ENCODE measurements at places on chromosomes 6 and 20.

GRCh38 chr6:168888102-168888501 is 365.5 kb downstream of the THBS2 start:
- DNase-seq: no peak

DNA sequence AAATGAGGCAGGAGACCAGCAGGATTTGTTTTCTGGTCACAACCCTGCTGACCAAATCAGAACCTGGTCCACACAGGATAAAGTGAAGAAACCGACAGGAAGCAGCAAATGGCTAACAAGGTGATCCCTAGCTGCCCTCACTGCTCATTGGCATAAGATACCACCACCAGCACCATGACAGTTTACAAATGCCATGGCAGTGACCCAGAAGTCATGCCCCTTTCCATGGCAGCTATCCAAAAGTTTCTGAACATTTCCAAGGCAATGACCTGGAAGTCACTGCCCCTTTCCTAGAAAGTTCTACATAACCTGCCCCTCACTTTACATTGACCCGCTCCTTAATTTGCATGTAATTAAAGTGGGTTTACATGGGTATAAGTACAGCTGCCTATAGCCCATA is 185.2 kb downstream of the QKI start:
- no peak for DNase-seq

GRCh38 chr6:169979873-169980432 is 228.5 kb downstream of the ERMARD start:
- DNase-seq: no peak

DNA sequence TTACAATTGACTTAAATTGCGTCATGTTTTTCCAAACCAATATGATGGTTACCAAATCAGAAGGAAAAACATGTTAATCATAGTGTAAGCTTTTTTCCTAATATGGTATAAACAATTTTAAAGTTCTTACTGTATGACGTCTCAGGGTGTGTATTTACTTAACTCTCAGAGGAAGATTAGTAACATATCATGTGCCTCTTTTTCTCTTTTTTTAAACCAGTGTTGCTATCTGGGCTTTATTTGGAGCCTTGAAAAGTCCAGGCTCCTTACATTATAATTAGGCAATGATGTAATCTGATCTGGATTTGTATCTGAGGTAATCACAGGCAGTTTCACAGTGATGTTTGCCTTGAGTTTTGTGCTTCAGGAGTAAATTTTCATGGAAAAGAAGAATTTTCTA is 20.4 kb upstream of the RAB23 start:
- DNase-seq: no peak

- DNase-seq: no peak
These were observed 218.6 kb downstream of the SYNE1 start for GRCh38 chr6:152418551-152418950.

GRCh38 chr6:29827579-29828470 is at the start of gene HLA-G:
Gene HLA-G, plus strand, starts transcription at chr6:29827825. Its CDS starts 20 bp downstream, at chr6:29827845.
- DNase-seq: no peak

GRCh38 chr6:72940265-72940664 is 285.0 kb downstream of the KHDC1L start:
- no peak for DNase-seq

DNA sequence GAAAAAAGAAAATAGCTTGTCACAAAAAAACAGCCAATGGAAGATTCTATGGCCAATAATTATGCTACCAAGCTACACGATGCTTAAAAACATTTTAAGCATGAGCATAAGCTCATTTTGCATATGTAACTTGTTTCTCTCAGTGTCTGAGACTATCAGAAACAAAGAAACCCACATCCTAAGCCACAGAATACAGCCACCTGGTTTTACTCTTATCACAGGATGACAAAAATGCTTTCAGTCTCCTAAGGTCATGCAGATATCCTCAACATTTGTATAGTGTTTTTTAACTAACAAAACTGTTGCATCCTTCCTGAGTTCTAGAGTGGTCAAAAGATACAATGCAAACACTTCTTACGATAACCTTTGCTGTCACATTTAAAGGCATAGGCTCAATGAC is 172.1 kb upstream of the RUNX2 start:
- no peak for DNase-seq

DNA sequence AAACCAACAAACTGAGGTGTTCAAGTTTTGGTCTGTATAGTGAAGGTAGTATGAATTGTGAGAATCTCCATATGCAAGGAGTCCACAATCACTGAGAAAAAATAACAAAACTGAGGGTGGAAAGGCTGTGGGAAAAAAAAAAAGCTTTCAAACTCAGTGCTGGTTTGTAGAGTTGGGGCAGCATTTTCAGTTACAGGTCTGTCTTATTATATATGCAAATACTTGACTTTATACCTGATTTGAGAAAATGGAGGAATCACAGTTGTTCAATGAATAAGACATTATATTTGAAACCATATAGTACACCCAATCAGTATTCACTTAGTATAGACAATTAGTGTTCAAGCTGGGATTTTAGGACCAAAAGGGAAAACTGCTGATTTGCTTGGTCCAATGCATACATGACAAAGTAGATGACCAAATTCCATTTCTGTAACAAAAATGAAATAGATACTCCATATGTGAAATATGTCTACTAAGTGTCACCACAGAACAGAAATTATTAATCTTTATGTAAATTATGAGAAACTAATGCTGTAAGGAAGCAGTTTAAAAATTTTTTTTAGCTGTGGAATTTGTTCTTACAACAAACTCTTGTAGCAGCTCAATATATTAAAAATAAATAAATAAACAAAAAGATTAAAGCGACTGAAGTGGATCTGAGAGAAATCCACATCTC is 187.7 kb downstream of the ASCC3 start:
- no peak for DNase-seq

DNA sequence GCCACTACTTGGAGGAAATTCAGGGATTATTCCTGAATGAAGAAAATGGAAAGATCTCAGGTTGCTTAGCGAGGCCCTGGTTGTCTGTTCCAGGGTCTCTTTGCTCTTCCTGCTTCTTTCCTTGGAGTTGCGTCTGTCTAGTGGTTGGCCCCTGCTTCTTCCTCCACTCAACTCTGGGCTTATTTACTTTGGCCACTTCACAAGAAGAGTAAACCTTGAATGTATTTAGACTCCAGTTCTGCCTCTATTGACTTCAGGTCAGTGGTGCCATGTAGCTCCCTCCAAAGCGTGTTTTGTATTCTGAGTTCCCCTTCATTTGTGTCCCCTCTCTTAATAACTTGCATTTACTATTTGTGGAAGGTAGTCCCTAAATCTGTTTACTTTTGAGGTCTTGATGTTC is 456.5 kb downstream of the UTRN start:
- no peak for DNase-seq

GRCh38 chr6:79269877-79270276 is 35.4 kb upstream of the HMGN3 start:
- no peak for DNase-seq

GRCh38 chr6:166942393-166943168 is 13.8 kb downstream of the RNASET2 start:
- no peak for DNase-seq

- DNase-seq: no peak
These were observed 147.7 kb downstream of the KCNQ5 start for GRCh38 chr6:72769459-72770125.

- no peak for DNase-seq
These were observed 8.2 kb downstream of the SENP6 start for GRCh38 chr6:75609639-75610590.

DNA sequence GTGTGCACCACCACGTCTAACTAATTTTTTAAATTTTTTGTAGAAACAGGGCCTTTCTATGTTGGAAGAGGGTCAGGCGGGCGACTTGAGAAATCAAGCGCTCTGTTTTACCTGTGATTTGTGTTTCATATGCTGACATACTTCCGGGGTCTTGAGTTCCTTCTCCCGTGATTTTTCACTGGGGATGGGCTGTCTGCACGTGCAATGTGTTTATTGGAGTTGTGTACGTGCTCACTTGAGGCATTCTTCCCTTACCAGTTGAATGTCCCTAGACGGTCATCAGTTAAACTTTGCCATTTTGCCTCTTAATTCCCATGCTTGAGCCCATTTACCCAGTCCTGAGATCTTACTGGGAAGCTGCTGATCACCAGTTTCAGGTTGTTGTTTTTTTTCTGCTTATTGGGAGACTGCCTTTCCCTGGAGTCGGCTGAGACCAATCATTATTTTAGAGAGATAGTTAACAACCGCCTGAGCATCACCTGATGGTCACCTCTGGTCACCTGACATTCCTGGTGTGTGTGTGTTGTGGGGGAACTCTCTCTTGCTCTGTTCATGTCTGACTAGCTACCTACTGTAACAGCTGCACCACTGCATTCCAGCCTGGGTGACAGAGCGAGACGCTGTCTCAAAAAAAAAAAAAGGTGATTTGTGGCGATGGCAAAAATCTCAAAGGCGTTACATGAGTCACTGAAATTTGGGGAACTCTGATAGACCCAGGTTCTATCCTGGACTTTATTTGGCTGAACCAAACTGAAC is 34.8 kb upstream of the NCOA3 start:
- DNase-seq: no peak

DNA sequence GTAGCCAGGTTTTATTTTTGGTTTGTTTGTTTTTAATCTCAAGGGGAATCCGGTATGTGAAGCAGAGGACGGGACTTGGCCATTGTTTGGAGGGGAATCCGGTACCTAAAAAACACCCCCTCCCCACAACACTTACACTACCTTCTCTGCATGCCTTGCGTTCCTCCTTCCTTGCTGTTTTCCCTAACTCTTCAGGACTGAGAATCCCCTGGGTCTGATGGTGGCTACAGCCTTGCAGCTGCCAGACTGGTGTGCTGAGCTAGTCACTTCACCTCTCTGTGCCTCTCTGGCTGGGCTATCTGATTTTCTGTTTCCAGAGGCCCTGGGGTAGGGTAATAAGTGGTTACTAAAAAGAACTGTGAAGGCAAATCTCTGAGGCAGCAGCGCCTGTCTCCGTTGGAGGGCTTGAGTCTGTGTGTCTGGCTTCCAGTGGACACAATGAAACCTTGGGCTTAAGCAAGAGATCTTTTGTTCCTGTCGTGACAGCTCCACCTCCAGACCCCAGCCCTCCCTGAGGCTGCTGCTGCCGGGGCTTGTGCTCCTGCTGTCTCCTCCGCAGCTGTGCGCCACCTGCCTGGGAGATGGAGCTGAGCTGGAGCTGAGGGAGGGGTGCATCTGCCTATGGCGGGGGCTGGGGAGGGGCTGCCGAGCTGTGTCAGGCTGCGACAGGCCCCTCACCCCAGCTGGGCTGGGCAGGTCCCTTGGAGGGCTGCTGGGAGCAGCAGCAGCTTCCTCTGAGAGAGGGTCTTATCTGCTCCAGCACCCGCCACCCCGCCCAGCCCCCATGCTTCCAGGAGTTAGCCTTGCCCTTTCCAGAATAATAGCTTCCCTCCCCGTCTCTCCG is 65.8 kb upstream of the CCDC167 start:
- DNase-seq: peak; percentile 74

DNA sequence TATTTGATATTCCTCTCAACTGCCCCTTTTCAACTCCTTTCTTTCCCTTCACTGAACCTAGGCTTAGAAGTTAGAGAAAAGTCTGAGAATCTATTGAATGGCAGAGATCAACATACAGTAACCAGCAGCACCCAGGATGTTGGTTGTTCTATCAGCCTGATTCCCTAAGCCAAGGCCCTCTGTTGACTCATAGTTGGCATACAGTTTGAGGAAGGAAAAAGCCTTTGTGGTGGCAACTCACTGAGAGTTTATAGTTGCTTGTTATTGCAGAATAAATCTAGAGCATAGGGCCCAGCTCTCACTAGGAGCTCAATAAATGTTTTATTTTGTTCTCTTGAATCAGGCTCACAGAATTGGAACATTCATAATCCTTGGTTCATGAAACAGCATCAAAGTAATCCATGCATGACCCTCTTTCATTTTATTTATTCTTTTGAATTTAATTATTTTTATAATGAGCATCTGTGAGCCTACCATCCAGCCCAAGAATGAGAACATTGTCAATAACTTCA is 119.1 kb upstream of the ADGRF1 start:
- no peak for DNase-seq

DNA sequence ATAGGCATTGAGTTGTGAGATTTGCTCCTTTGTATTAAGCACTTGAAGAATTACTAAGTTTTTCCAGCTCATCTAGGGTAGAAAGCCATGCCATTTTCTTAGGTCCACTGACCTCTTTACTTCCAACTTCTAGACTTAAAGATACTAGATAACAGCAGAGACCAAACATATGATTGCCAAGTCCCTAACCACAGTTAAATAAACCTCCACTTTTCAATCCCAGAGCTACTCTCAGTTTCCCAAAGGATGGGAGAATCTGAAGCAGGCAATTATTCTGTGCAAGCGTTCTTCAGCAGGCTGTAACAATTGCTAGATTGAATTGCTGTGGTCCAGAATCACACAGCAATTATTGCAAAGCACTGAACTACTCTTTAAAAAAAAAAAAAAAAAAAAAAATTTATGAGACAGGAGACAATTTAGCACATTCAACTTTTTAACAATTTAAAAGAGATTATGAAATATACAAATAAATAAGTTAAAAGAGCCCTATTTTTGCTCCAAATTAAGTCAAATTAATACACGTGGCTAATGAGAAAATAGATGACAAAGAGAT is 104.0 kb upstream of the PRSS16 start:
- no peak for DNase-seq

DNA sequence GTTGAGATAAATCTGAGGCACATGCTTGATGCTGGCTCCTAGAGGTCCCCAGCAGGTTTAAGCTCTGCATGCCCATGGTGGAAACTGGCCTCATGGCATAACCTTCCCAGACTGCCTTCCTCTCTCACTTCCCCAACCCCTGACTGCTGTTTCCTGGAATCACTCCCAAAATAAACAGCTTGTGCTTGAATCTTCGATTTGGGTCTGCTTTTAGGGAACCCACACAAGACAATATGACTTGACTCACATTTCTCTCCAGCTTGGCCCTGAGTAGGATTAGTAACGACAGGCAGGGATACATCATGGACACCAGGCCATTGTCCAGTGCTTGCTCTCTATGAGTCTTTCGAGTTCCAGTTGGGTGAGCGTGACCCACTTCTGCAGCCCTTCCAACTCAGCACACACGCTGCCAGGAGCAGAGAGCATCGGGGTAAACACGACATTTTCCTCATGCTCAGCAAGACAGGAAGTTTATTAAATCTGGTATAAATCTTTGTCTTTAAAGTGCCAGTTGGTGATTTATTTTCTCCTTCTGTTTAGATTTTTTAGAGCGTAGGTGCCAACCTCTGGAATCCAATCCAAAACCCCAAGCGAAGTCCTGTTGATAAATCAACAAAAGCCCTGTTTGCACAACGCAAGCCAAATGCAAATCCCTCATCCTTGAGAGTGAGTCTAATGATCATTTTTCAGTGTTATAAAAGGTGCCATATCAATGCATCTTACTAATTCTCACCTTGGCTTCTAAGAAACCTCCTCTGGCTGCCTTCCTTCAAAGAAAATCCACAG is 135.0 kb downstream of the FOXA2 start:
- DNase-seq: peak; percentile 67

GRCh38 chr20:34010405-34010931 is 16.8 kb downstream of the RALY start:
- DNase-seq: no peak

GRCh38 chr6:136007345-136007744 is 155.8 kb downstream of the PDE7B start:
- no peak for DNase-seq
